ENCODE measurements at places on chromosomes 5 and 9.

- DNase-seq = no peak
Observed at GRCh38 chr9:83430681-83431080, 107.5 kb downstream of the FRMD3 start.

GRCh38 chr5:68348447-68349222, 133.1 kb downstream of the PIK3R1 start:
- no peak for DNase-seq

DNA sequence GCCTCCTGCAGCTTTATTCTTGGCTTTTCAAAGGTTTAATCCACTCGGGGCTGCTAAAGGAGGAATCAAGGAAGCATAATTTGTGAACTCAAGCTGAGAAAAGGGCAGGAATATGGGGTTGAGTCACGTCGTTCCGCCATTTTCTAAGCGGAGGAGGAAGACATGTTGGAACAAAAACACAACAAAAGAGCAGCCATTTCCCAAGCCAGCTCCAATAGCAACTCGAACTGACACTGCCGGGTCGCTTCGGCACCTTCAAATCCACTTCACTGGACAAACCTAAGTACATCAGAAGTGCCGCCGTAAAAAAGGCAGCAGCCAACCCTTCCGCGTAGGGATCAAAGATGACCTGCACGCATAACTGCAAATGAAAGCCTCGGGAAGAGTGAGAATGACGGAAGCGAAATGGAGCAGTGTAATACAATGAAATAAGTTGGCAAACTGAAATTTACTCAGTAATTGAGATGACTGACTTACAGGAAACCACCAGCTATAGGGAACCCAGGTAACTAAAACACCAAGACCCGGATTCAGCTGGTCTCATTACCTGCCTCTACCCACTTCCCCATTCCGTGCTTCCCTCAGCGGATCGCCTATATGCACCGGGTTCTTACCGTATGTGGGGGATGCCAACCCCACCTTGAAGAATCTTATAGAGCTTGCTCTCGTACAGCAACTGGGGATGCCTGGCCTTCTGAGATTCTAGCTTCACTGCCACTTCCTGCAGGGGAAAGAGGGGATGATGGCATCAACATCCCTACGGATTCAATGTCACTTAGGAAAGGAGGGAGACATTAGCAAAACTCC, 1.6 kb downstream of the CSNK1A1 start:
- no peak for DNase-seq

GRCh38 chr9:92504881-92505280, 22.6 kb upstream of the ASPN start:
- no peak for DNase-seq

DNA sequence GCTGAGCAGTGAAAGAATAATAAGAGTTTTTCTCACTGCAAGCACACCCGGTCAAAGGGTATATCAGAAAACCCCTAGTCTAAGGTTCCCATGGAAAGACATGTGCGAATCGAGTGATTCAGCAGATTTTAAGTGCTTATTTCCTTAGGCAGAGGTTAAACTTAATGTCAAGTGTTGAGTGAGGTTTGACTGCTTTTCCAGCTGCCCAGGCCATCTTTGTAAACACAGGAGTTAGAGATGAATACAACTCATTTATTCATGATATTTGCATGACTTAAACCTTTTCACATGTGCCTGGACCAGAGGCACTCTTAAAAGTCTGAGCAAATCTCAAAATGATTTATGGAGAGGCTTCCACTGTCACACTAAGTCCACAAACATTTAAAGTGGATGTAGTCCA, 137.8 kb upstream of the RGMB start:
- no peak for DNase-seq

DNA sequence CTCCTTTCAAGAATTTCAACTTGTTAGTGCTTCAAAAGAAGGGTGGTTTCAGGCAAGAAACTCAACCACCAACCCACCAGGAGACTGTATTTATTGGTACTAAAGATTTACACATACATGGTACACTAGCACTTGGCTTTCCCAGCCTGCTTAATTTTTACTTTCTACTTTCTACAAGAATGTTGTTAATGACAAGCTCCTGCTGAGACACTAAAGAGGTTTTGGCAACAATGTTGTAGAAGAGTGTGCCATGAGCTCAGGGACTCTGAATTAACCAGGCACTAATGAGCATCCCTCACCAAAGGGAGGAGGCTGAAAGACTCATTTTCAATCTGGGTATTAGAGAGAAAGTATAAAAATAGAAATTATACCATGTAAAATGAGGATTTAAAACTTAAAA, 195.0 kb downstream of the KIAA0825 start:
- no peak for DNase-seq

GRCh38 chr5:59562756-59563389, 330.7 kb downstream of the PDE4D start:
- DNase-seq = peak; percentile 24

DNA sequence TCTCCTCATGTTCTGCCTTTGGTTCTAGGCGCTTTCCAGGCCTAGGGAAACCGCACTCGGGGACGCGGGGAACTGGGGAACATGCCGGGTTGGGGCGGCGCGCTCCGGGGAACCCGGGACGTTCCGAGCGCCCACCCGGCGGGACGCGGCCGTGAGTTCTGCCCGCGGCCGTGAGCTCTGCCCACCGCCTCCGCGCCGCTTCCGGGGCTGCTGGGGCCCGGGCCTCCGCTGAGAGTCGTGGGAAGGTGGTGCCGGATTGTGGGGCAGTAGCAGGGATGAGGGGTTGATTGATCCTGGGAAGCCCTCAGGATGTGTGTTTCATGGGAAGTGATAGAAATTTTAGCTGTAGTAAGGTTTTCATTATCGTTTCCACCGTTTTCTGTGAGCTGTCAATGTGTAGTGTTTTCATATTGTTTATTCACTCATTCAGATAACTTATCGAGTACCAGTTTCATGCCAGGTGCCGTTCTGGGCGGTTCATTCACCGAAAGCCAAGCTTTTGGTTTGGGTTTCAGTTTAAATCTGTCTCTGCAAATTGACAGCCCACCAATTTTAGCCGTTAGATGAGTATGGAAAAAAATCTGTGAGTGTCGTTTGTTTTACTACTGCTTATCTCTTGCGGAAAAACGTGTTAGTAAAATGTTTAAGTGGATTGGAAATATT, 657 bp downstream of the MTRR start:
- no peak for DNase-seq

GRCh38 chr9:129381481-129381957, 203.5 kb upstream of the IER5L start:
- DNase-seq = no peak

GRCh38 chr5:1507014-1507375, 16.8 kb downstream of the LPCAT1 start:
- no peak for DNase-seq

DNA sequence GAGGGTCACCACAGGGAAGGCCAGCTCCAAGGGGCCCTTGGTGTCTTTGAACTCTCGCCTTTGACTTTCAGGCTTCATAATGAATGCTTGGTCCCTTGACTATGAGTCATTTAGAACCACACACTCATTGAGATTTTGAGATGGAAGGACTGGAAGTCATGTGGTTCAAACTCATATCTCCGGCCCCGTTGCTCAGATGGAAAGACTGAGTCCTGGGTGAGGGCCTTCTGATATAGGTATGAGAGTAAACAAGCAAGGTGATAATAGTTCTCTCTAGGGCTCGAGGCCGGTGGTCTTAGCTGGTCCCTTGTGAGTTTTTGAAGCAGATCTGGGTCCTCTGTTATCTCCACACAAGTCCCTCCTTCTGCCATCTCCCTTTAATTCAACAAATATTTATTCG, 210.6 kb downstream of the PAX5 start:
- no peak for DNase-seq

DNA sequence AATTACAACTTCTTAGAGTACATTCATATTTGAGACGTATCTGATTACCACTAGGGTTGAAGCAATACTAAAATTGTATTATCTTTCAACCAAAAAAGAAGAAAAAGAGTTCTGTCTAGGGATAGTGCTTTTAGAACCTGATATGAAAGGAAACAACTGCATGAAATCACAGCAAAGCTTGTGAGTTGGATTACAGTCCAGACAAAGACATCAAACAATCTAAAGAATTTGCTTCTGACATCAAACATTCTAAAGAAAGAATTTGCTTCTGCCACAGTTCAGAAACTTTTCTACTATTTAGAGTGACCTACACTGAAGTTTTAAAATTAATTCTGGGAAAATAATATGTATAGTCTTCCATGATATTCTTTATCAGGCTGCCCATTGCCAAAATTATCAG, 1141.1 kb upstream of the ACO1 start:
- DNase-seq = no peak

DNA sequence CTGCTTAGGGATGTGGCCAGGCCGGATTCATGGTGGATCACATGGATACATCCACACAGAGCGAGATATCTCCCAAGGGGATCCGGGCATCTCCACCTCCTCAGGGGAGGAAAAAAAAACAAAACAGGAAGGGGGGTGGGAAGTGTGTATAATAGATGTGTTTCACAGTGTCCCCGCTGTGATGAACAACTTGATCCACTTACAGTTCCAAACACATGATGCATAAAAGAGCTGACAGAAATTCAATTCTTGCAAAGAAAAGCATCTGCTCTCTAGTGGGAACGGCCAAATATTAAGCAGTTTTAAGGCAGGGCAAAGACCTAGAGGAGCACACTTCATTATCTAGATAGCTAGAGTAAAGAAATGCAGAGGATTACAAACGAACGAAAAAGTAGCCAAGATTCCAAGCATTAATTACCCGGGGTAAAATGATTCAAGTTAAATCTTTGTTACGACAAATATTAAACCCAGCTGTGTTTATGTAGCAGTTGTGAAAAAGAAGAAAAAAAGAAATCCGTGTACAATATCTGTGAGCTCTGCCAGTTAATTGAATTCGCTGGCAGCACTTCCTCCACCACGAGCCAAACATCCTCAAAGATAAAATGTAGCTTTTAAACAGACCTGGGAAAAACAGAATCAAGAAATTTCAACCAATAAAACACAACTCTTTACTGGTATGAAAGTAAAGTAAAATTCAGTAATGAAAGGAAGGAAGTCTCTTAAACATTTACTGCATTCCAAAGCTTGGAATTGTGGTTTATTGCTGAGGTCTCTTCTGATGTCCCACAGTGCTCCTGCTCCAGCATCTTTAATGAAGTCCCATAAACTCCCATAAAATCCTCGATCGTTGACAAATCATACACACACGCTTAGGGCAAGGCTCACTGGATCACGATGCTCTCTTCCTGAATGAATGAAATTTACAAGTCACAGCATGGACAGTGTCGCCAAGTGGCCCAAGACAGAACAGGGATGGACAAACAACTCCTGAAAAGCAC, 213.0 kb downstream of the CRB2 start:
- DNase-seq = no peak

GRCh38 chr5:95652849-95653248, 6.3 kb downstream of the RFESD start:
- no peak for DNase-seq

DNA sequence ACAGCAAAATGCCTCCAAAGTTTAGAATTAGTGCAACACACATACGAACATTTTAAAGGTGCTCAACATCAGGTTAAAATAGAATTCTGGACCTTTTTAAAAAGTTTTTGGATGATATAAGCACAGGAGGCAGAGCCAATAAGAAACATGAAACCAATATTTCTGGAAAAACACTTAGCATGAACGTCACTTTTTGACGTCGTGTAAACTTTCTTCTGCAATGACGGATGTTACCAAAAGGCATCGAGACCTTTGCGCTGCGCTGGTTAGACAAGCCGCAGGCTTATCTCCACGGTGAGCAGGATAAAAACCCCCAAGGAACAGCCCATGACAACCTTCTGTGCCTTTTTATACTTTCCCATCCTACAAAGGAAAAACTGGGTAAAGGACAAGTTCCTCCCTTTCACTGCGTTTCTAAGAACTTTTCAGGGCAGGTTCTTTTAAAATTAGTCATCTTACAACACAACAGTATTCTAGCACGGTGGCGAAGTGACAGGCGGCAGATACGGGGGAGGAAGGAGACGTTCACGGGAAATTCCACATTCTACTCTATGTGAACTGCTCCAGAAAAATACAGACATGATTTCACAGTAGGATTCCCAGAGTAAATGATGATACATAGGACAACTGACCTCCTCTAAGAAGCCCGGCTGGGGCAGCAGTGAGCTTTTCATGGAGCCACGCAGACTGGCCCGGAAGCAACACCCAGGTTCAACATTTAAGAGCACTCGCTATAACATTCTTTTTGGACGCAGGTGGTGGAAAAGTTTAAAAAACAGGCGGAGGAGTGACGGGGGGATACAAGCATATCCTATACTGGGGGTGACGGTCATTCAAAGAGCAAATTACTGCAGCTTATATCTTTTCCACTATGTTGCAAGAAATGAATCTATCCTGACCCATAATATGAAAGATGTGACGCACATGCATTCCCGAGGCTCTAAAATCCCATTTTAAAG, 52.4 kb downstream of the USP20 start:
- peak; percentile 45 for DNase-seq
